Right atrium auricular region (tissue), 2 donors: ENCODE measurements at places on chromosomes 13 and 19. TPM values are rescaled to one million over a fixed set of nuclear protein-coding genes. Genes with fewer than 3 reads are reported as not detected.

DNA sequence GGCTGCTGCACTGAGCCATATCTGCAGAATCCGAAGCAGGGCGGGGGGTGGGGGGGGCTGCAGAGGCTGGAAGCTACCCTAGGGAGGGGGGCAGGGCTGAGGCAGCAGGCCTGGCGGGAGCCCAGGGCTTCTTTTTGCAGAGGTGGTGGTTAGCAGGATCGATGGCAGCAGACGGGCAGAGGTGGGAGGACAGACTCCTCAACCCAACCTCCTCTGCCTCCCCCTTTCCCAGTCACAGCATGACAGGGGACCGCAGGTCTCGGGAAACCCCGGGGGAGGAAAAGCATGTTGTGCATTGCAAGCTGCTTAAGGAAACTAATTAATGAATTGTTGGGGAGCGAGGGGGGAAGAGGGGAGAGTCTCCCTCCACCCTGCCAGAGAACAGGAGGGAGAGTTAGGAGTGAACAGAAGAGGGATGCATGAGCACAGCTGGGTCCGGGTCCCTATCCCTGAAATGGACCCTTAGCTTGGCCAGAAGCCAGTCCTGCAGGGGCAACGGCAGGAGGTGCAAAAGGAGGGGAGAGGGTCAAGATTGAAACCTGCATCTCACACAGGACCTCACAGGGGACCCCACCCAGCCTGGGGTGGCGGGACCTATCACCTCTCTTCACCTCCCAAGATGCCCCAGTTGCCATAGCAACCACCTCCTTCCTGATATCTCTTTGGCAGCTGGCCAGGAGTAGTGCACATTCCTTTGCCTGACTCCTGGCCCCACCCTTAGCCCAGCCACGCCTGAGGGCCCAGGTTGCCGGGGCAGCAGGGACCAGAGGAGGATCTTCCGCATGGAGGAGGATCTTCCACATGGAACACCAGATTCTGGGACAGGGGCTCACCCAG is 1.8 kb downstream of the FXYD7 start:
- DNase-seq: no peak

GRCh38 chr19:15432018-15432494 is 13.3 kb upstream of the AKAP8L start:
- DNase-seq: no peak

DNA sequence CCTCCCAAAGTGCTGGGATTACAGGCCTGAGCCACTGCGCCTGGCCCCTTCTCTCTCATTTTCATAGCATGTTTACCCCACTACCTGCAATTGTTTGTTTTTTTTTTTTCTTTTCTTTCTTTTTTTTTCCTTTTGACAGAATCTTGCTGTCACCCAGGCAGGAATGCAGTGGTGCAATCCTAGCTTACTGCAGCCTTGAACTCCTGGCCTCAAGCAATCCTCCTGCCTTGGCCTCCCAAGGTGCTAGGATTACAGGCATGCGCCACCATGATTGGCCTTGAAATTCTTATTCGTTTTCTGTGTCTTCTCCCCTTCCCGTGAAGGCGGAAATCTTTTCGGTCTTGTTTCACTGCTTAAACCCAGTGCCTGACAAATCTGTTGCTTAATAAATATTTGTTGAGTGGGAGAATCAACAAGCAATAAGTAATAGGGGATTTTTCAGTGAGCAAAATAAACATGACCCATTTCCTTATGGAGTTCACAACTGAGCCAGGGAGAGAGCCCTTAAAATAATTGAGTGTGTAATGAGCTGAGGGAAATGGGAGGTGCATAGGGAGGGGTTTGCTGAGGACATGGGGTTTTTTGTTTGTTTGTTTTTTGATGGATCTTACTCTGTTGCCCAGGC is 1.8 kb upstream of the INSR start:
- no peak for DNase-seq

GRCh38 chr19:16133818-16134217 is 9.7 kb upstream of the HSH2D start:
- no peak for DNase-seq

The NLRP7 gene
- not detected for total RNA-seq

- peak; percentile 80 for DNase-seq
Measured at GRCh38 chr19:36152352-36153091, at the start of gene COX7A1. Gene COX7A1, minus strand, starts transcription at chr19:36152447. Its CDS starts 40 bp downstream, at chr19:36152407.

DNA sequence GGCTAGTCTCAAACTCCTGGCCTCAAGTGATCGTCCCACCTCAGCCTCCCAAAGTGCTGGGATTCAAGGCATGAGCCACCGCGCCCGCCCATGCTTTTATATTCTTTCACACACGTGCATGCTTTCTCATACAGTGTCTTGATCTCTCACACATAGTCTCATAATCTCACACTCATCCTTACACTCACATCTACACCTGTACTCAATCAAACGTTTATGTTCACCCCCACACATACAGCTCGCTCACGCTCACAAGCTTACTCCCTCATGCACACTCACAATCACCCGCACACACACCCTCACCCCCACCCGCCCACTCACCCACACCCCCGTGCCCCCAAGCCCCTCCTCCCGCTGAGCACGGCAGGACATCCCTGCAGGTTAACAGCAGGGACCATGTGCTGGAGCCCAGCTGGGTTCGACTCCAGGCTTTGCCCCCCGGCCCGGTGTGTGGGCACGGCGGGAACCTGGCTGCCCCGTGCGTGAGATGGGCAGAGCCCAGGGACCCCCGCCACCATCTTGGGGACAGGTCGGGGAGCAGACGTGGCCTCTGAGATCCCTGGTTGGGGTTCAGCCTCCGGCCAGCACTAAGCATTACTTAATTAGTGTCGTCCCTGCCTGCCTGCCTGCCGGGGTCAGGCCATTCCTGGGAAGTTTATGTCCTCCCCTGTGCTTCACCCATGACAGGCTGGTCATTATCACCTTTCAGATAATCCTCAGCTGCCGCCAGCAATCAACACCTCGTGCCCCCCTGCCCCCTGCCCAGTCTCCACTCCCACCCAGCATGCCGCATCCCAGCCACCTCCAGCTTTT is 11.4 kb downstream of the SBK2 start:
- no peak for DNase-seq

DNA sequence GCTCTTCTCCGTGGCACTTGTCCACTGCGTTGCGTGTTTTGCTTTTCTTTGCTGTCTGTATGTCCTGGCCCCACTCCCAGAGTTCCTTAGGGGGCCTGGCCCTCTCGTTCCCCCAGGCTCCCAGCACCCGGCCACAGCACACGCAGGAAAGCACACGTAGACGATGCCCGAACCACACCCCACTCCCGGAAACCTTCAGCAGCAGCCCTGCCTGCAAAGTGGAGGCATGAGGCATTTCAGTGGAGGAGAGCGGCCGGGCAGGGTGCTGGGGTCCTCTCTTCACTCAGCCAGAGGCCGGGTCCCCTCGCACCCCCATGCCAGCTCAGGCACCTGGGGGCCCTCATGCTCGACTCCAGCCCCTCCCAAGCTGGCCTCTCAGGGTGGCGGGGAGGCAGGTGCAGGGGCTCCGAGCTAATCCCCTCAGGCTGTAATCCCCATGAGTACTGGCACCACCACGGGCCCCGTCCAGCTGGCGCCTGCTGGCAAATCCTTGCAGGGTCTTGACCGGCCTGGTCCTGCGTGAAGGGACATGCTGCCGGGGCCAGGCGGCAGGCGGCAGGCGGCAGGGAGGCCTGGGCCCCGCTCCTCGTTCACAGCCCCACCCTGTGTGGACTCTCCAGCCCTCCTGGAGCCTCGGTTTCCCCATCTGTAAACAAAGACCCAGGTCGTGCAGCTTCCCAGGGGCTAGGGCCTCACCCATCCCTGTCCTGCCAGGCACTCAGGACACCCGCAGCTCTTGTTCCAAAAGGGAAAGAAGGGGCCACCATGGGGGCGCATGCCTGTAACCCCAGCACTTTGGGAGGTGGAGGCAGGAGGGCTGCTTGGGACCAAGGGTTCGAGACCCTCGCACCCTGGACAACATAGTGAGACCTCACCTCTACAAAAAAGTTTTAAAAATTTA is 7.0 kb downstream of the PIP5K1C start:
- DNase-seq: no peak

The ONECUT3 gene
- not detected for total RNA-seq

DNA sequence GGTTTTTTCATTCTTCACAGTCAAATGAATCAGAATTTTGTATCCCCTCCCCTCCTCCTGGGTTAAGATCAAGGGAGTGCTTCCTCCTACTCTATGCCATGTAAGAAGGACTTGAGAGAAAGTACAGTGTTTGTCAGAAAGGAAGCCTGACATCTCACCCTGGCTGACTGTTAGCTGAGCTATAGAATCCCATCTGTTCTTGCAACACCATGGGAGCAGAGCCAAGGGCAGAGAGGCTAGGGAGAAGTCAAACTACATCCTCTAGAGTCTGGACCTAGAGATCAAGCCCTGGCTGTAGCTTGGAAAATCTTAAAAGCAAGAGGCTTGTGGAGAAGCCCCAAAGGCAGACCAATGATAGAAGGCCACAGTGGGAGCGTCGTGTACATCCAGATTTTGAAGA is 145.9 kb downstream of the OLFM4 start:
- DNase-seq: no peak

- DNase-seq: no peak
Measured at GRCh38 chr19:28602675-28603298, 610.2 kb downstream of the UQCRFS1 start.

The CPAMD8 gene
- 5.5 TPM for total RNA-seq

DNA sequence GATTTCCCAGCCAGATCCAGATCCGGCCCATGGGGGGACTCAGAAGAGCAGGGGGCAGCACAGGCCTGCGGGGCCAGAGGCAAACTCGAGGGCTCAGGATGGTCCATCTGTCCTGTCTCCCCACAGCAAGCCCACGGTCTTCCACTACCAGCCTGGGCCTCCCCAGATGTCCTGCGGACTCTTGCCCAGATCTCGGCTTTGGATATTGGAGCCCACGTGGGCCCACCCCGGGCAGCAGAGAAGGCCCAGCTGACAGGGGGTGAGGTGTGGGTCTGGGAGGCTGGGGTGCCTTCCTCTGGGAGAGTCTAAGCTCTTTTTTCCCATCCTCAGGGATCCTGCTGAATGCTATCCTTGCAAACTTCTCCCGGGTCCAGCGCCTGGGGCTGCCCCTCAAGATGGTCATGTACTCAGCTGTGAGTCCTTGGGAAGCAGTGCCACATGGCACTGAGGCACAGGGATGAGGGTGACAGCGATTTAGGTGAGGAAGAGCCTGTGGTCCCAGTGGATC is 3.4 kb downstream of the ACP4 start:
- no peak for DNase-seq
